ENCODE measurements at places on chromosomes 11 and 22. TPM values are rescaled to one million over a fixed set of nuclear protein-coding genes. Genes with fewer than 3 reads are reported as not detected.

Gene RAB39A
- not detected for total RNA-seq

Gene MAPK8IP1
- total RNA-seq = 2.6 TPM

Gene APOL4
- not detected for total RNA-seq

- no peak for DNase-seq
These were observed 5.4 kb downstream of the MUS81 start for GRCh38 chr11:65865550-65866172.

- DNase-seq = no peak
These were observed 42.7 kb downstream of the SLC1A2 start for GRCh38 chr11:35376613-35377012.

- DNase-seq = no peak
These were observed 1.8 kb upstream of the SLC22A8 start for GRCh38 chr11:63017306-63017974.

DNA sequence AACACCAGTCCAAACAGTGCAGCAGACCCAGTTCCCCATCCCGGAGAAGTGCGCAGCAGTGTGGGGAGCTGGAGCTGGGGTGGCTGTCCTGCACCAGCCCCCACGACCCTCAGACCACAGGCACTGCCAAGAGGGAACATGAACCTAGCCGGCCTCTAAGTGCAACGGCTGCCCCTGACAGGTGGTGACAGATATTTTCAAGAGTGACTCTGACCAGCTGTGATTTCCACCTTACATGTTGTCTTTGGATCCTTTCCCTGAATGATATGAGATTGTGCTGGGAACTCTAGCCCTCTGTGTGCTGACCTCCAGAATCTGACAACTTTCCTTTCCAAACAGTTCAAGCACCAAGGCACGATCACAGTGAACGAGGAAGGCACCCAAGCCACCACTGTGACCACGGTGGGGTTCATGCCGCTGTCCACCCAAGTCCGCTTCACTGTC, 12.6 kb downstream of the SERPIND1 start:
- DNase-seq = no peak

GRCh38 chr11:44309478-44310205, at the start of gene ALX4:
Gene ALX4, minus strand, starts transcription at chr11:44310139. Its CDS starts 77 bp downstream, at chr11:44310062.
- peak; percentile 94 for DNase-seq

GRCh38 chr11:118277312-118277711, 13.2 kb upstream of the MPZL2 start:
- no peak for DNase-seq
